ENCODE measurements at places on chromosomes 2 and 18. TPM values are rescaled to one million over a fixed set of nuclear protein-coding genes. Genes with fewer than 3 reads are reported as not detected.

The RTN4 gene
- 174 TPM for total RNA-seq

The PPIL3 gene
- 19.4 TPM for total RNA-seq

The ANO7 gene
- 3.4 TPM for total RNA-seq

The SLC5A7 gene
- total RNA-seq = not detected

The DPYSL5 gene
- 0.19 TPM for total RNA-seq

The NYAP2 gene
- total RNA-seq = 0.05 TPM

The SERPINB11 gene
- not detected for total RNA-seq

The DLX1 gene
- total RNA-seq = not detected

The OLA1 gene
- 51.2 TPM for total RNA-seq

The ATOH8 gene
- total RNA-seq = 21.0 TPM
